Globus pallidus (tissue), 1 donor: ENCODE measurements at places on chromosomes 1 and 21.

DNA sequence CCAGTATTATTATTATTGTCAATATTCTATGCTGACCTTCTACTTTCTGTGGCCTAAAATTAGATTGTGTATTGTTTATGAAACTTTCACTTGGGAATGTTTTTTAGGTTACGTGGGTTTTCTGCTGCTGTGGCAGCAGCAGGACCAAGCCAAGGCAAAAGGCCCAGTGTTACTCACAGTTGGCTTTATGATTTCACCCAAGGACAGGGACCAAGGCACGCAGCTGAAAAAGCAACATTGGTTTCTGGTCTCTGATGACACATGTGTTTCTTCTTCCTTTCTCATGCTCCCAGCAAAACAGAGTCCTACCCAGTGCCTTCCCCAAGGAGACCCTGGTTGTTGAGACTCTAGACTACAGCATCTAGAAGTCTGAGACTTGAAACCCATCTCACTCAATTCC is 413.7 kb downstream of the SETD4 start:
- no peak for DNase-seq

GRCh38 chr1:204569478-204569877 is 53.3 kb downstream of the MDM4 start:
- no peak for DNase-seq

- no peak for DNase-seq
Measured at GRCh38 chr1:53148123-53148522, 5.7 kb upstream of the SLC1A7 start.

DNA sequence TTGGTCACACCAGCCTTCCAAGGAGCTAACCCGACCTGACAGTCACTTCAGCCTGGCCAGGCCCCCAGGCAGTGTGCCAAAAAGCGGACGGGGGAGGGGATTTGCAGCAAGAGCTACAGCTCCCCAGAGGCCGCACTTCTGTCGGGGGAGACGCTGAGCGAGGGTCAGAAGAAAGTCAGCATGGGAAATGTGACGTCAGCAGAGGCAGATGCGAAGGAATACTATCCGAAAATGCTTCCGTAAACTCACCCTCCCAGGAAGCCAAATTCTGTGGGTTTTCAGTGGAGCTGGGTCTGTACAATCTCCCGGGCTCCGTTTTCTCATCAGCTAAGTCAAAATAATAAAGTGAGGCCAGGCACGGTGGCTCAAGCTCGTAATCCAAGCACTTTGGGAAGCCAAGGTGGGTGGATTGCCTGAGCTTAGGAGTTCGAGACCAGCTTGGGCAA is 28.5 kb upstream of the ECE1 start:
- no peak for DNase-seq
